ENCODE measurements at places on chromosomes 1 and 21. TPM values are rescaled to one million over a fixed set of nuclear protein-coding genes. Genes with fewer than 3 reads are reported as not detected.
A peak's percentile ranks its signal among the peaks of the same experiment; 100 is the strongest.

The CRYBG2 gene
- 0.64 TPM for total RNA-seq

GRCh38 chr21:35323947-35324346, 274.8 kb upstream of the RUNX1 start:
- no peak overlapping the region for H3K27ac ChIP-seq
- H3K4me3 ChIP-seq, result no peak overlapping the region
- no peak for DNase-seq

DNA sequence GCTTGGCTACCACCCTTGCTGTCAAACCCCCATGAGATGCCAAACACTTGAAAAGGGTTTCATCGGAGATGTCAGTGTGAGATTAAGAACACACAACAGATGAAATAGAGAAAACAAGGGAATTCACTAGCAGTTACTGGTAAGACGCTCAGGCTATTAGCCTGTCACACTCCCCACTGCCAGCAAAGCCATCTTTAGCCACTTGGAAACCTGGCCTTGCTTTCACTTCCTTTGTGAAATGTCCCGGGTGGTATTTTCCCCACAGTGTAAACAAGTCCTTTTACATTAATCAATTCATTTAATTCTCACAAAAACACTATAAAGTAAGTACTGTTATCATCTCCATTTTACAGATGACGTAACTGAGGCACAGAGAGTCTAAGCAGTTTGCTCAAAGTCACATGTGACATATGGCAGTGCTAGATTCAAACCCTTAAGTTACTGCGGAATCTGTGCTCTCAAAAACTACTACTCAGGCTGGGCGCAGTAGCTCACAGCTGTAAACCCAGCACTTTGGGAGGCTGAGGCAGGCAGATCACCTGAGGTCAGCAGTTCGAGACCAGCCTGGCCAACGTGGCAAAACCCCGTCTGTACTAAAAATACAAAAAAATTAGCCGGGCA, 32.7 kb upstream of the KHDRBS1 start:
- no peak overlapping the region for H3K27ac ChIP-seq
- H3K36me3 ChIP-seq, result no peaks in the 10 kb centered on the region
- H3K27me3 ChIP-seq, result no peaks in the 10 kb centered on the region
- H3K4me3 ChIP-seq, result no peak overlapping the region
- H3K4me1 ChIP-seq, result peaks cover 3% of the 10 kb centered on the region

The OR2L3 gene
- total RNA-seq, result not detected

GRCh38 chr1:154943649-154944400, 7.3 kb upstream of the PMVK start:
- no peaks in the 10 kb centered on the region for H3K27me3 ChIP-seq
- no peak overlapping the region for H3K27ac ChIP-seq
- no peak for DNase-seq
- peaks cover 6% of the 10 kb centered on the region for H3K4me1 ChIP-seq
- no peak overlapping the region for H3K4me3 ChIP-seq
- H3K36me3 ChIP-seq, result no peaks in the 10 kb centered on the region

DNA sequence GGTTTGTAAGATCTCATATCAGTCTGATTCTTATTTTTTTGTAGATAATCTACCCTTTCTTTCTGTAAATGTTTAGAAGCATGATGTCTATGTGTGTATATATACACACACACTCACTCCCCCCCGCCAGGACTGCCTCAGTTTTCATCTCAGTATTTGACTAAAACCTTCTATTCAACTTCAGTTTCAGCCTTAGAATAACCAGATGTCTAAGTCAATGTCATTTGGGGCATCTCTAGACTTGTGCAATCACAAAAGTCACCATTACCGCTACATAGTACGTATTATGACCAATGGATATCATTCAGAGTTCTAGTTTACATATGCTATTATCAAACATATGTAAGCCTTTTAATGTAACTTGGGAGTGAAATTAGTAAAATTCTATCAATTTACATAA, 53.3 kb upstream of the BOLA1 start:
- H3K4me1 ChIP-seq, result peaks cover 29% of the 10 kb centered on the region
- no peaks in the 10 kb centered on the region for H3K27me3 ChIP-seq
- H3K27ac ChIP-seq, result peak overlapping the region; percentile 100
- no peaks in the 10 kb centered on the region for H3K36me3 ChIP-seq
- peak overlapping the region; percentile 96 for H3K4me3 ChIP-seq
- DNase-seq, result no peak

GRCh38 chr1:238950784-238951183, 435.6 kb upstream of the CHRM3 start:
- H3K27ac ChIP-seq, result no peak overlapping the region
- DNase-seq, result no peak
- no peaks in the 10 kb centered on the region for H3K36me3 ChIP-seq
- H3K27me3 ChIP-seq, result no peaks in the 10 kb centered on the region

The TMOD4 gene
- 0.80 TPM for total RNA-seq

The VSIG8 gene
- total RNA-seq, result not detected

- H3K4me3 ChIP-seq, result no peak overlapping the region
- H3K36me3 ChIP-seq, result no peaks in the 10 kb centered on the region
- H3K4me1 ChIP-seq, result no peaks in the 10 kb centered on the region
- H3K27me3 ChIP-seq, result no peaks in the 10 kb centered on the region
These were observed 23.8 kb downstream of the KIAA0040 start for GRCh38 chr1:175168782-175169181.

DNA sequence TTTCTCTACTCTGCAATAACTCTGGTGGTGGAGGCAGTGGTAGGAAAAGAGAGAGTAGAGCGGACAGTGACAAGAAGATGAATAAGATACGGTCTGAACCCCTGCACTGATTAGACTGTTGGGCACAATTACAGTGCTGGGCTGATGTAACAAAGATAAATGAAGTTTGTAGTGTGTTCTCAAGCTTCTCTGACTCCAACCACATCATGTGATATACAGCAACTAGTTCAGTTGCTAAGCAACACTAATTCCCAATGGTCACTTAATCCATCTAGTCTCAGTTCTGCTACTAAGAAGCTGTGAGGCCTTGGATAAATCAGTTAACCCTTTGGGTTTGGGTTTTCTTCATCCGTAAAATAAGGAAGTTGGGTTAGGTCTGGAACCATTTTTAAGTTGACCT, 17.3 kb downstream of the DDR2 start:
- no peak overlapping the region for H3K4me3 ChIP-seq
- DNase-seq, result no peak
- no peaks in the 10 kb centered on the region for H3K4me1 ChIP-seq
- no peaks in the 10 kb centered on the region for H3K27me3 ChIP-seq

DNA sequence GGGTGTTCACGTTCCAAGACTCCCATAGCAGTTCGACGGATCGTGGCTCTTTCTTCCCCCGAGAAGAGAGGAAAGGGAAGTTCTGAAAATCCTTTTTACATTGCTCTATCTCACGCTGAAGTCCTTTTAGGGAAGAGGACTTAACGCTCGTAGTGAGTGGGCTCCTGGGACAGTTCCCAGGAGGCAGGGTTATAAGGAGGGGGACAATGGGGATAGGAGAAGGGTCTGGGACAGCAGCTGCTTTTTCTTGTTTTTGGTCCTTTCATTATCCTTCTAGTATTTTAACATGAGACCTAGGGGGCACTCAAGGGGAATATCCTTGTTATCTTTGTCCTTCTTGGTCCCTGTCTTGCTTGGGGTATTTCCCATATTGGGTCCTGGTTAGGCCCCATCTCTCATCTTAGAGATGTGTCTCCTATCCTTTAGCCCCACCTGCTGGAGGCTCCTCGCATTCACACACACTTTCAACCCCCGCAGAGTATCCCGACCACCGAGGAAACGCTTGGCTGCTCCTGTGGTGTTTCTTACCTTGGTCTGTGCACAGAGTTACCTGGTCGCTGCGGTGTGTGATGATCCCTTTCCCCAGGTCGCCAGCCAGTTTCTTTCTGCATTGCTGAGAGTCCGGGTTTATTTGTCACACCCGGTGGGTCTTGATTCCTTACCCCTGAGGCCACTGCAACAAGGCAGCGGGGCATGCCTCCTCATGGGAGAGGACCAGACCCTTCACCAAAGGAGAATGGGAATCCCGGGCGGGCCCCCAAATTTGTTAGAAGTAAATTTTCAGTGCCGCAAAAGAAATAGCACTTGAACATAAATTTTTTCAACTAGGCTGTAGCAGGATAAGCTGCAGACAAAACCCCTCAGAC, 29.7 kb downstream of the SCCPDH start:
- 0 out of 2 replicates have a peak, but pooled peaks cover 2% of the 10 kb centered on the region for H3K4me1 ChIP-seq
- no peak overlapping the region for H3K27ac ChIP-seq
- H3K4me3 ChIP-seq, result no peak overlapping the region
- H3K36me3 ChIP-seq, result no peaks in the 10 kb centered on the region
- peak; percentile 27 for DNase-seq
- H3K27me3 ChIP-seq, result no peaks in the 10 kb centered on the region

DNA sequence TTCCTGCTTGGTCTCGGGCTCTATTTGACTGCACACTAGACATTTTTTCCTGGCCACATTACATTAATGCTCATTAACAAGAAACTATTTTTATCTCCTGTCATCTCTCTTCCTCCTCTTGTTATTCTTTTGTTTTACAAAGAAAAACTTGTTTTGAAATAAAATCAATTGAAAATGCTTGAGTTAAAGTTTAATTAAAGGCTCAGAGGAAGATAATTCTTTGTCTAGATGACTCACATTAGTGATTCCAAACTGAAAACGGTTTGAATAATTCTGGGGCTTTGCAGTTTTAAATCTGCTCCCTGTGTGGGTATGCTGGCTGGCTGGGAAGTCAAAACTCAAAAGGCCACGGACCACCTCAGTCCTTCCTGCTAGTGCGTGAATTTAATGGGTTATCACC, 29.6 kb downstream of the RGS5 start:
- H3K4me1 ChIP-seq, result 0 out of 2 replicates have a peak, but pooled peaks cover 3% of the 10 kb centered on the region
- H3K4me3 ChIP-seq, result no peak overlapping the region
- H3K36me3 ChIP-seq, result no peaks in the 10 kb centered on the region

GRCh38 chr1:18592368-18592767, 38.3 kb upstream of the PAX7 start:
- DNase-seq, result no peak
- no peak overlapping the region for H3K27ac ChIP-seq
- H3K27me3 ChIP-seq, result peaks cover 18% of the 10 kb centered on the region
- no peaks in the 10 kb centered on the region for H3K4me1 ChIP-seq
- no peak overlapping the region for H3K4me3 ChIP-seq
- H3K36me3 ChIP-seq, result no peaks in the 10 kb centered on the region

The ADAM30 gene
- not detected for total RNA-seq

DNA sequence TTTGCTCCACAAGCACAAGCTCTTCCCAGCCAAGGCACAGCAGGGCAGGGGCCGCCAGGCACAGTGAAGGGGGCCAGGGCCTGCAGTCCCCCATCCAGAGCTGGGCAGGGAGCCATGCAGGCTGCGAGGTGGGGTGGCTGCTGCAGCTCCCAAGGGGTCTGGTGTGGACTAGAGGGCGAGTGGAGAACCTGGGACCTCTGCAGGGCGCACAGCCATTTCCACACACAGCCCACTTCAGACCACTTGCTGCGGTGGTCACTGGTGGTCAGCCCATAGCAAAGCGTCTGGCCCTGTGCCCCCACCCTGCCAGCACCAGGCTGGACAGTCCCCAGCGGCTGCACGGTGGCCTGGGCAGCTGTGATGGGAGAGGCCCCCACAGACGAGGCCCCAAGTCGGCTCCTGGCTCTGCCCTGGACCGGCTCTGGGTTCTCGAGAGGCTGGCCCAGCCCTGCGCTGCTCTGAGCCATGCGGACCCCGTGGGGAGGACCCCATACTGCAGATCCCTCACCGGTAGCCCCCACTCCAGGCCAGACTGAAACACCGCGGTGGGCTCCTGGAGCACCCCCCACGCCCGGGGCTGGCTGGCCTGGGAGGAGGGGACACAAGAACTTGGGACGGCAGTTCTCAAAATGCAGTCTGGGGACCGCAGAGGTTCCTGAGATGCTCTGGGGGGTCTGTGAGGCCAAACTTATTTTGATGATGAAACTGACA, 47.1 kb upstream of the COL6A2 start:
- H3K27ac ChIP-seq, result no peak overlapping the region
- H3K4me1 ChIP-seq, result no peaks in the 10 kb centered on the region
- no peak for DNase-seq
- H3K36me3 ChIP-seq, result no peaks in the 10 kb centered on the region
- no peaks in the 10 kb centered on the region for H3K27me3 ChIP-seq
- no peak overlapping the region for H3K4me3 ChIP-seq

DNA sequence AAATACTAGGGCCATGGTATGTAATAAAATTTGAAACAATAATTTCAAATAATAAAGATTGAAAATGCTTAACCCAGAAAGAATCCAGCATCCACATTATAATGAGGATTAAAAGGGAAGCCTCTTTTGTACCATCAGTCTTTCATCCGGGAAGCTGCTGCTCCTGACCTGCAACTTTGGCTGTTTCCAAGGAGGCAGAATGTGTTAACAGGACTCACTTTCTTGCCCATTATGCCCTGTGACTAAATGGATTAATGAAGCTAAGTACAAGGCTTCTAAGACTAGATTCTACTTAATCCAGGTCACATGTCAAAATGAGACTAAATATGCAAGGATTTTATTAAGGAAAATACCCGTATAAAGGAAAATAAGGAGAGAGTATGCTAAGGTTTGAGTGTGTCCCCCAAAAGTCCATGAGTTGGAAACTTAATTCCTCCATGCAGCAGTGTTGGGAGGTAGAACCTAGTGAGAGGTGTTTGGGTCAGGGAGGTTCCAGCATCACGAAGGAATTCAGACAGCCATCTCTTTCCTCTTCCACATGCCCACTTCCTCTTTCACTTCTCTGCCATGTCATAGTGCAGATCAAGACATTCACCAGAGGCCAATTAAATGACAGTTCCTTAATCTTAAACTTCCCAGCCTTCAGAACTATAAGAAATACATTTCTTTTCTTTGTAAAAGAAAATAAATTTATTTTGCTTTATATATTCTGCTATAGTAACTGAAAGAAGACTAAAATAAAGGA, 27.7 kb downstream of the FMO2 start:
- H3K4me3 ChIP-seq, result no peak overlapping the region
- no peak for DNase-seq
- H3K27me3 ChIP-seq, result no peaks in the 10 kb centered on the region
- no peaks in the 10 kb centered on the region for H3K36me3 ChIP-seq

GRCh38 chr21:39845571-39846130, 21.6 kb upstream of the PCP4 start:
- H3K4me1 ChIP-seq, result no peaks in the 10 kb centered on the region
- H3K36me3 ChIP-seq, result no peaks in the 10 kb centered on the region
- no peak for DNase-seq
- H3K4me3 ChIP-seq, result no peak overlapping the region
- H3K27ac ChIP-seq, result no peak overlapping the region

DNA sequence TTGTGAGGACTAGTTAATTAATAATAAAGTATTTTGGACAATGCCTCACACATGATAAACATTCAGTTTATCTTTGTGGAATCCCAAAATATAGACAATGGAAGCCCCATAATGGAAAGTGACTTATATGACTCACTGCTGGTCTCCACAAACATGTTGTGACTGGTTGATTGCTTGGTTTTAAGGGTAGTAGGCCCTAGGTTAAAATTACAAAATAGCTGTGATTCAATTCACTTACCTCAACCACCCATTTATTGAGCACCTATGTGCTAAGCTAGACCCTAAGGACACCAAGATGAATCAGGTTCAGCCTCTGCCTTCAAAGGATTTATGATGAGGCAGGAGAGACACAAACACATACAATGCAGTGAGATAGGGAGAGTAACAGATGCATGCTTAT, 42.4 kb downstream of the KANK4 start:
- no peak overlapping the region for H3K4me3 ChIP-seq
- H3K36me3 ChIP-seq, result no peaks in the 10 kb centered on the region
- H3K27me3 ChIP-seq, result peaks cover 3% of the 10 kb centered on the region
- no peaks in the 10 kb centered on the region for H3K4me1 ChIP-seq
- DNase-seq, result no peak
